ENCODE measurements at places on chromosomes 1 and 21.

DNA sequence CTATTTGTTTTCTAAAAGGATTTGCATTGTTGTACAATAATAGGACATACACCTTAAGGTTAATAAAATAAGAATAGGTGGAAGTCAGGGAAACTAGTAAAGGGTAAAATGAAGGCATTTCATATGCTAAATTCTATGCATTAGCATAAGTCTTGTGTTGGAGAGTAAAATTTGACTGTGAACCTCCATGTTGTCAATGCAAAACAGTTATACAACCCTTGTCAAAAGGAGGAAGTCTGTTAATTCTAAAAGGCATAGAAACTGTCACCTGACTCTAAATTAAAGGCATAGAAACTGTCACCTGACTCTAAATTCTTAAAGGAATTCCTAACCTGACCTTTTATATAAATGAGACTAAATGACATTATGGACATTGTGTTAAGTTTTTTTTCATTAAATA, 291.8 kb downstream of the OLFM3 start:
- DNase-seq = no peak

- no peak for DNase-seq
Observed at GRCh38 chr1:154220970-154221277, 169 bp downstream of the UBAP2L start.

- no peak for DNase-seq
Observed at GRCh38 chr1:210129759-210130158, 102.8 kb upstream of the SERTAD4 start.

DNA sequence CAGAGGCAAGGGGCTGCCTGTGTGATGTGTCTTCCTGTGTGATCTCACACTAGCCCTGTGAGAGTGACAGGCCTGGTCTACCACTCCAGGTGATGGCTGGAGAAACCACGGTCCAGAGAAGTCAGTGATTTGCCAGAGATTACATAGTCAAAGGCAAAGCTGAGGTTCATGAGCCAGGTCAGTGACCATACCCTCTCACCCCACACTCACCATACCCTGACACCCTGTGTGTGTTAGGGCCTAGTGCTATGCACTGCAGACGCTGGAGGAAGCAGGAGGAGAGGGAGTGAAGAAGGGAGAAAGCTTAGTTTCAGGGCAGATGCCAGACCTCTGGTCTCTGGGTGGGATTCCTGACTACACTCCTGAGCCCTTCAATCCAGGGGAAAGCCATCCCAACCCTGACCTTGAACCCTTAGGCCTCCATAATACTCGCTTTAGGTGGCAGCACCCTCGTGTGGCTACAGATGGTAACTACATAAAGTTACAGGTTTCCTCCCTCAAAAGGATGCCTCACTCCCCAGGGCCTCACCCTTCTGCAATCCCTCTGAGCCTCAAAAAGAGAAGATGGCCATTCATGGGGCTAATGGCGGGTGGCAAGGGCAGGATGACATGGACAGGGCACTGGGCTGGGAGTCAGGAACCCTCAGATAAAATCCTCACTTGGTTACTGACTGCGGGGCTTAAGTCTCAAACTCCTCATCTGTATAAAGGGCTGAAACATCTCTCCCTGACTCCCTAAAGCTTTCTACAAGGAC, 20.8 kb upstream of the SDC3 start:
- no peak for DNase-seq

DNA sequence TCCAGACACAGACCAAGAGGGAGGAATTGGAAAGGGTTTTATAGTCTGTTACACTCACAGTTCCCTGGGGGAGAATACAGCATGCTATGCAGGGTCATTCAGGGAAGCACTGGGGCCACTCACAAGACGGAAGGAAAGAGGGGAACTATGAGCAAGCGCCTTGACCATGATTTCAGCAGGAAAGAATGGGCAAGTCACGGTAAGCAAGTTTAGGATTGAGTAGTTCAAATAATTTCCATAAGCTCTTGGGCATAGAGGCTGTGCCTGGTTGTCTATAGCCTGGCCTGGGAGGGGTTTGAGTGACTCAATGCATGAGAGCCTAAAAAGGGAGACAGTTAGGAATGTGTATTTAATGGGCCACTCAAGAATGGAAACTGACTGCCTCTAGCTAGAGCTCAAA, 176.7 kb downstream of the TTLL7 start:
- no peak for DNase-seq

DNA sequence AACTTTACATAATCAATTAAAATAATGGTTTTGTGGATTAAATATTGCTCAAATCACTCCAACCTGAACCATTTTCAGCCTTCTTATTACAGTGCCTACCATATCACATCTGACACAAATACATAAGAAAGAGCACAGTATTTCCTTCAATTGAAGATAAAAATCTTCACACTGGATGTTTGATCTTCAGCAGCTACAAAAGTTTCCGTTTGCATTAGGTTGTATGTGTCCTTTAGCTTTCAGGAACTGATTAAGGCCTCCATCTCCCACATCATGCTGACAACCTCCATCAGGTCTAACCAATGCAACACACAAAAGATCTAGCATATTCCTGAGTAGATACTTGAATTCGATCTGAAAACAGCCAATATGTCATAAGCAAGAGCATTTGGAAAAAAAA, 195.1 kb upstream of the NR5A2 start:
- DNase-seq = no peak

DNA sequence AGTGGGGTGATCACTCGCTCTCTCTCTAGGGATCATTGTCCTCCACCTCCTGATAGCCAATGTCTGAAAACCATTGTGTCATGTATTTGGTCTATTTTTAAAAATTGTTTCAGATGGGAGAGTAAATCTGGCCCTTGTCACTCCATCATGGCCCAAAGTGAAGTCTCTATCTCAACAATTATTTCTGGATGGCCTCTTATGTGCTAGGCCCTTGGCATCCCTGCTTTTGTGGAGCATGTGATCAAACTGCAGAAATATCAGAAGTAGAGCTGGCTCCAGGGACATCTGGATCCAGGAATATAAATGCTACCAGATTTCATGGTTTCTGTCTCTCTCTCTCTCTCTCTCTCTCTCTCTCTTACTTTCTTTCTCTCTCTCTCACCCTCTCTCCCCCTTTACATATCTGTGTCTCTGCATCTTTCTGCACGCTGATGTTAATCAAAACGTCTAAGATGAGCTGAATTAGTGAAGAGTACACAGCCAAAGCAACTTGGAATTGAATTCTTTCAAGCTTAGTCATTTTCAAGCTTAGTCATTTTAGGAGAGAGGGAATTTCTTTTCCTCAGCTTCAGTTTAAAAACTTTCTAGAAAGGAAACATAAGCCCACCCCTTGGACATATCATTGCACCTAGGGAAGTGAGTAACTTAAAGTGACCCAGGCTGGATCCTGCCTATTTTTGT, 47.4 kb upstream of the DOCK7 start:
- no peak for DNase-seq

GRCh38 chr1:167708940-167709389, 12.8 kb upstream of the MPZL1 start:
- no peak for DNase-seq

DNA sequence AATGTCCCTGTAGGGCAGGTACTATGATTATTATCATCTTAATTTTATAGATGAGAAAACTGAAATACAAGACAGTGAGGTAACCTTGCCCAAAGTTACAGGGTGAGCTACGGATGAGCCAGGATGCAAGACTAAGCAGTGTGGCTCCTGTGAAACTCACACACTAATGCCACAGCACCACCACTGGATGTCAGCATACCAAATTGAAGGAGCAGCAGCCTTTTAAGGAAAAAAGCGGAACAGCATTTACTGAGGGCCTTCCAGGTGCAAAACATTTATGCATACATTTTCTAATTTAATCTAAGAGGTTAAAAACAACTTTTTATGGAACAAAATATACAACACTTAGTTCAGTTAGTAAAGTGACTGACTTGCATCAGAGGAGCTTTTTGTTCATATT, 41.7 kb downstream of the SEC16B start:
- DNase-seq = no peak

DNA sequence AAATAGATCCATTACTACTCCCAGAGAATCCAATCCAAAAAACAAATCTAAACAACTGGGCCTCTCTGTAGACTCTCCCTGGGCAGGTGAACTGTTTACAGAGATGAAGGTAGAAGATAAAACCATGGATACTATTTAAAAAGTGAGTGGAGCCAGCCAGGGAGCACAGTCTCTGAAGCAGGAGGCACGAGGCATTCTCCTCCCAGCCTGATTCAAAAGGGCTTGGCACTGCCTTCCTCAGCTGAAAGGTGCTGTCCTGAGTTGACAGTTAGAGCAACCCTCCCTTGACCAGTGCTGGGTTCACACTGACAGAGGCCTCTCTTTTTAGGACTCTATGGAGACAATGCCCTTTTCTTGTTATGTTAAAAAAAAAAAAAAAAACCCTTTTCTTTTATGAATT, 36.8 kb downstream of the HENMT1 start:
- DNase-seq = no peak

DNA sequence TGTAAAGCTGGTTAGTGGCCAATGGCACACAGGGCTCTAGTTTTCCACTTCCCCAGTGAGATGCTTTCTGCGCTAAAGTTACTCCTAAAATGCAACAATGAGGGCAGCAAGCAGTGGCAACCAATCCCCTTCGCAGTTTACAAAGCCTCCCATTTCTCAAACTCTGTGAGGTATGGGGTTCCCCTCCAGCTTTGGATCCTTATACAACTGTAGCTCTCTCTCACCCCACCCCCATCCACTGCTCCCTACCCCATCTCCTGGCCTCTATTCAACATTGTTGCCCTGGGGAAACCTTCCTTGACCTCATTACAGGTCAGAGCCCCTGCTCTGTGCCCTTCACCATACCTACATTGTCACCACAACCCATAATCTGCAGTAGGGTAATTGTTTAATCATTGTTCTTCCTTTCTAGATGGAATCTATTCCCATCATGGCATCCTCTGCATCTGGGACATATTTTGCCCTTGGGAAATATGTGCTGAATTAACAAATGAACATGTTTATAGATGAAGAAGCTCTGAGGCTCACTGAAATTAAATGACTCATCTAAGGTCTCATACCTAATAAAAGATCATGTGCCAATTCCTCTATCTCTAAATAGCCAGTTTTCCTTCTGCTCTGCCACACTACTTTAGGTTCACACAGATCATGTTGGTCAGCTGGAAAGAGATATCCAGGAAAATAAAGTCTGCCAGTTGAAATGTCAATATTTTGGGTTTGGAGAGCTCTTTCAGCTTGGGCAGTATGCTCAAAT, 12.6 kb downstream of the KIAA0040 start:
- DNase-seq = no peak

DNA sequence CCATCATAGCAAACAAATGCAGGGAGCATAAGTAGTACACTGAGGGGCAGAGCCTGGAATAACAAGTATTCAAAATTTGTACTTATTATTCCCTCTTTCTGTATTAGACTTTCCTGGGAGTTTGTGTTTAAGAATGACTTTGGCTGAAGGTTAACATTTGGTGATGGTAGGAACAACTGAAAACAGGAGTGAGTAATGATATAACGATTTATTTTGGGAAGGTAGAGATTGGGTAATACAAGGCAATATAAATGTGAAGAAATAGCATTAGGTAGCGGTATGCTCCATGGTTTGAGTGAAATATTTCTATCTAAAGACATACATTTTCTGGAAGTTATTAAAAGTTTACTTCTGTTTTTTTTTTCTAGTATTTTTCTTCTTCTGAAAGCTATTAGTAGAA, 18.5 kb upstream of the C1orf21 start:
- no peak for DNase-seq

DNA sequence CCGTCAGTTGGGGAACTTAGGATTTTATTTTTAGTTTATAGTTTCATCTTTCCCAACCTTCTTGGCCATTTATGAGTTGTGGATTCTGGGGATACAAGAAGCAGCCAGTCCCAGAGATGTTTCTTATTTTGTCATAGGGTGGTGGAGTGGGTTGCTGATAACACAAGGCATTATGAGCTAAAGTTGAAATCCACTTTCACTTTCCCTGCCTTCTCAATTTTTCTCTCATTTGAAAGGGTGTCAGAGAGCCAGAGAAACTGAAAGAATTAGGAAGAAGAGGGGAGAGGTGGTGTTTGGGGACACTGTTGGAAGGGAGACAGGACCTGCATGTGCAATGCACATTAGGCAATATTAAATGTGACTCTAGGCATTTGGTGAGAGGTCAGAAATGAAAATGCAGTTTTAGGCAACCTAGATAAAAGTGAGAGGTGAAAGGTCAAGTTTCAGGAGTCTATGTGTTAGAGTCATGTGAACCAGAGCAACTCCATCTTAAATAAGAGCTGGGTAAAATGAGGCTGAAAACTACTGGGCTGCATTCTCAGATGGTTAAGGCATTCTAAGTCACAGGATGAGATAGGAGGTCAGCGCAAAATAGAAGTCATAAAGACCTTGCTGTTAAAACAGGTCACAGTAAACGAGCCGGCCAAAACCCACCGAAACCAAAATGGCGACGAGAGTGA, 71.1 kb upstream of the F3 start:
- DNase-seq = no peak

GRCh38 chr21:34227386-34227852, 136.4 kb upstream of the KCNE2 start:
- no peak for DNase-seq

DNA sequence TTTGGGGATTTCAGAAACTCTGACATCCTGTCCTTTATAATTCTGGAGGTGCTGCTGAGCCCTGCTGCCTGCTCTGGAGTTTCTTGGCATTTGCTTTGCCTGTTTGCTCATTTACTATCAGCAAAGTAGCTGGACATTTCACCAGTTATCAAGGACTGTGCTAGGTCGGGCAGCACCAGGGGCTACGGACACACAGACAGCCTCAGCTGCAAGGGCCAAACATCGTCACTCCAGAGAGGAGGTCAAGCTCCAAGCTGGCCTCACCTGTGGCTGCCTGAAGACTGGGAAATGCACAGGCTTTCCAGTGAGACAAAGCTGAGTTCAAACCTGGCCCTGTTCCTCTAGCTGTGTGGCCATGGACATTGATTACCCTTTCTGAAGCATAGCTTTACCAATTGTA, 143.7 kb downstream of the LRIG2 start:
- DNase-seq = no peak

- peak; percentile 94 for DNase-seq
Observed at GRCh38 chr1:154627257-154628120, 19.5 kb upstream of the ADAR start.

DNA sequence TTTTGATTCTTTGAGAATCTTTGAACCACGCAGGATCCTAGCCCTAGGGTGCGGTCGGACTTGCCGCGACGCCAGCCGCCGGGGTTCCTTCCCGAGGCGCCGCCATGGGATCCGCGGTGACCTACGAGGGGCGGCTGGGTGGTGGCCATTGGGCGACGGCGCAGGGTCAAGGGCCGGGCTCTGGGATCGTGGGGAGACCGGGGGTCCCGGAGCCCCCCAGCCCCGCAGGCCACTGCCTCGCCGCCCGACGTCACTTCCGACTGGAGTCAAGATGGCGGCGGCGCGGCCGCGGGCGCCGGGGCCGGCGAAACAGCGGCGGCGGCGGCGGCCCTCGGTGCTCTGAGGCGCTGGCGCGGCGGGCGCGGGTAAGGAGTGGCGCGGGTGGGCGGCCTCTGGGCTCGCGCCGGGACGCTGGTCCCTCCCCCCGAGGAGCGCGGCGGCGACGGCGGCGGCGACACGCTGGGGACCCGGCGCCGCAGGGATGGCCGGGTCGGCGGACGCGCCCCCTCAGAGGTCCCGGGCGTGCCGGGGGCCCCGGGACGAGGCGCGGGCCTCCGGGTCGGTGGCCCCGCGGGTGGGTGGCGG, at the start of gene PRDM2:
Gene PRDM2 (plus strand): TSS at position 253 of the 585 bp plus-strand sequence. CDS start 15,418 bp downstream, outside the sequence.
- peak; percentile 75 for DNase-seq

Data from kidney (tissue), 22 donors.